Urothelium cell line (cell line): ENCODE measurements at places on chromosomes 7 and 10.

DNA sequence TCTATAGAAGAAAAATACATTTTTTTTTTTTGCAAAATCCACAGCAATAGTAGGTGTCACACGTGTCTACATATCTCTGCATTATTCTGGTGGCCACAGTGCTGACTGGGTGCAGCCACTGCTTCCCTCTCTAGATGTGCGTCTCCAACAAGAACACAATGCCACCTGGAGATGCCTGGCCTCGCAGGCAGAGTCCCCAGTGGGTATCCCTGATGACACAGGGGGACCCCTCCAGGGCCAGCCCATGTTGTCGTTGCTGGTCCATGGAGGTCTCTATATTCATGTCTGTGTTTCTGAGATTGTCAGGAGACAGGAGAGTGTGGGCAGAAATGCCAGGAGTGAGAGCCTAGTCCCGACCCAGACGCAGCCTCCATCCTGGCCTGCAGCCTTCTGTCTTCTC, 345.9 kb upstream of the SHH start:
- no peak for DNase-seq

DNA sequence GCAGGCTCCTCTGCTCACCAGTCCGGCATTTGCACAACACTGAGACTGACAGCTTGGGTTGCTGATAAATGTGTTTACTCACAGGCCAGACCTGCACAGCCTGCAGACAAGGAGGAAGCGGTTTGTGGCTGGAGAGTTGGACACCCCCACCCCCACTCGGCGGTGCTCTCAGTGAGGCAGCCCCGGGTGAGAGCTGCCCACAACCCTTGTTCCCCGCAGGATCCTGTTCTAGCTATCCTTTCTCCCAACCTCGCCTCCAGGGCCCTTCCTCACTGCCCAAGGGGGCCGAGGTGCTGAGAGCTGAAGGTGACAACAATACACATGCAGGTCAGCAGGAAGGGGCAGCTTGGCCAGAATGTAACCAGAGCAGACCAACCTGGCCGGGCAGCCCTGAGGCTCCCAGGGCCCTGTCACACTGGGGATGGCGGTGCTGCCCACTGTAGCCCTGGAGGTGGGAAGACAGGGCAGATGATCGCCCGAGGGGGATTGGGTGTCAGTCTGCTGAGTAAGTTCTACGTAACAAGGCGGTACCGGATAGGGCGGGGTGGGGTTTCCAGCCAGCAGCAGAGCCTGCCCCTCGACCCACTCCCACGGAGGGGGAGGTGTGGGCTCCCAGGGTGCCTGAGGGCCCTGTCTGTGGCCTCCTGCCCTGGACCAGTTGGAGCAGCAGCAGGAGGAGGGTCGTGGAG, 2.1 kb upstream of the ADAM8 start:
- no peak for DNase-seq

- no peak for DNase-seq
Measured at GRCh38 chr10:12726971-12727831, 274.3 kb downstream of the CCDC3 start.

DNA sequence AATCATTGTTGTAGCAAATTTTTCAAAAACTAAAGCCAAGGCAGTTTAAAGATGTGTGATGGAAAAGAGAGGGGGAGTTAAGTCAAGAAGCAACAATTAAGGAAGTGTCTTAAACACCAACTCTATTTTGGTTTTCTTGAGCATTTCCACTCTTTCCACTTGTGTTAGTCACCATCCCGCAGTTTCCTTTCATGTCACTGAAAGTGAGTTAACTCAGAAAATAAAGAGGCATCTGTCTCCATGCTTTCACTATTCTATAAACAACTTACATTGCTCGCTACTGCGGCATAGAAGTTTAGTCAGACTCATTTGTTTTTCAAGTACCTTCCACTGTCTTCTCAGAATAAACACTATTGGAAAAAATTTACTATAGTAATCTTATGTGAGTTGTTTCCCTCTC, 284.9 kb upstream of the SEMA3D start:
- peak; percentile 16 for DNase-seq

DNA sequence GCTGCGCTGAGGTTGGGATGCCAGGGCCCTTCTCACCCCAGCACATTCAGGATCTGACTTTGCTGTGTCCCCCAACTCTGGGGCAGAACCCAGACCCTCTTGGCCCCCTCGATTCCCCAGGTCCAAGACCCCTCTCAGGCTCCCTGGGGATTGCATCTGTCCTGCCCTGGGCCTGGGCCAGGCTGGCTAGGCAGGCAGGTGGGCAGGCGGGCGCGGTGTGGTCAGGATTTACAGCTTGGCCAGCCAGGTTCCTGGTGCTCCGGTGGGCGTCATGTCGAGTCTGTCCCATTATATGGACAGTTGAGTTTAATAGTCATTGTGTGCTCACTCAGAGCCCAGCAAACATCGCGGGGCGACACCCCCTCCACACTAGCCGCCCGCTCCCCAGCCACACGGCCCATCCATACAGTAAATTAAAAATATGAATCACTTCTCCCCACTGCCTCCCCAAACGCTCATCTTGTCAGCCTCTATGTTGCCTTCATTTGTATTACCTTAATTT, 23.5 kb downstream of the POLL start:
- DNase-seq = no peak

GRCh38 chr7:100432053-100432452, 2.4 kb downstream of the MEPCE start:
- DNase-seq = no peak

GRCh38 chr7:126727930-126728391, 524.8 kb downstream of the GRM8 start:
- peak; percentile 5 for DNase-seq

- no peak for DNase-seq
Measured at GRCh38 chr7:271266-272107, 18.5 kb upstream of the FOXL3 start.

- DNase-seq = no peak
Measured at GRCh38 chr7:93873998-93874574, 16.5 kb downstream of the TFPI2 start.

DNA sequence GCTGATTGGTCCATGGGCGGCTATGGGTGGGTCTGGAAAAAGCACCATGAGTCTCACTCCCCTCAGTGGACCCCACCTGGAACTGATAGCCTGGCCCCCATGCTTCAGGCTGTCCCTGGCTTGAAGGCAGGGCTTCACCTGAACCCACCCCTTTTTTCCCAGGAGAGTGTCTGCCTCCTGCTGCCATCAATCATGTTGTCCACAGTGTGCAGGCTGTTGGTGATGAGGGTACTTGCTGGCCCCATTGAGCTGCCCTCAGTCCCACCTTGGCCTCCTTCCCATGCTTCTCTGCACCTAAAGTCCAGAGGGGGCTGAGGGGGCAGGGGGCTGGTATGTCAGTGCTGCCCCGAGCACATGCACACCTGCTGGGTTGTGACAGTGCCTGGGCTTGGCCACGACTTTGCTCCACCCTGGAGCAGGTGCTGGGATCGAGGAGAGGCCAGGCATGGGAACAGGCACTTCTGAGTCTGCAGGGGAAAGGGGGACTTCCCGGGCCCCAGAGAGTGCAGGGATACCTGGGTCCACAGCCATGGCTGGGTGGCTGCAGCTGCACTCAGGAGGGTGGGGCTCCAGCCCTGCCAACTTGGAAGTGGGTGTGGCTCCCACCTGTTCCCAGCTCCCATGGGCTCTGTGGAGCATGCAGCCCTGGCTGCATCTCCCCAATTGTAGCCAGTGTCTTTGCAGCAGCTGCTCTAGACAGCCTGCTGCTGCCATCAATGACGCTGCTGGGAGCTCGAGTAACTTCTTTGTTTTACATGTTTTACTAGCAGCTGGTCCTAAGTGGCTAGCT, 56.9 kb downstream of the ADK start:
- DNase-seq = no peak

DNA sequence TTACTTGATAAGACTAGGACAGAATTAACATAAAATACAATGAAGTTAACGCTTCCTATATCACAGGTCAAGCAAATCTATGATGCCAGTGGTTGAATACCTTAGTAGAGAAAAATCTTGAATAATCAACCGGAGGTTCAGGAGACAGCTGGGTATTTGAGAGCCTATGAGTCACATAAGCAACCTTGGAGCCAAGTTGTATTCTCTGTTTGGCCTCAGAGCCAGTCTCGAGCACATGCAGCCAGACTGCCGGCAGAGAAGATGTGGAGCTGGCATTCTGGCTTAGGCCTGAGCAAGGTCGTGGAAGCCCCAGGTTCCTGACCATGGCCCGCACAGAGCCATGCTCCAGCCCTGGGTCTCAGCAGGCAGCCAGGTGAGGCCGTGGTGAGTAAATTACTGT, 90.3 kb downstream of the FAM204A start:
- DNase-seq = peak; percentile 55
